ENCODE measurements at places on chromosomes 7 and 10.
A peak's percentile ranks its signal among the peaks of the same experiment; 100 is the strongest.

- no peak for DNase-seq
These were observed 10.5 kb downstream of the POLR1F start for GRCh38 chr7:19698331-19698730.

- no peak for DNase-seq
These were observed 14.8 kb upstream of the UPP1 start for GRCh38 chr7:48074204-48074654.

DNA sequence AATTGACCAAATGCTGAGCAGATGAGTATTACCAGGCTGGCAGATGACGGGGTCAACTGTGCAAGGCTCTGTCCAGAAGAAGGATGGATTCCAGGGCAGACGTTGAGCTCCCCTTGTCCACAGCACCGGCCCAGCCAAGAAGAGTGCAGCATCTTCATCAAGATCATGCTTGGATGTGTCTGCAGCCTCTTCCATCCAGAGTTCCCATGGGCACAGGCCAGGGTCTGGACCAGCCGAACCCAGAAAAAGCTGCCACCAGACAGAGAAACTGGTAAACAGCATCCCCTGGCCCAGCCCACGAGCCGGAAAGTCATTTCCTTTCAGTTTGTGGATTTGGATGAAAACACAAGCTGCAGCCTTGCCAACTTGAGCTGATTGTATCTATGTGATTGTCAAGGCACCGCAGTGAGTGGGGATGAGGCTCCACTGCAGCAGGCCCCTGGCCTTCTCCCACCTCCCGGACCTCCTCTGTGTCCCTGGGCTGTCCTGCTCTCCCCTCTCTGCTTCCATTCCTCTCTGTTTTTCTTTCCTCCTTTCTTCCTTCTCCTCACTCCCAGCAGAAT is 321.8 kb downstream of the TCERG1L start:
- DNase-seq, result peak; percentile 12

DNA sequence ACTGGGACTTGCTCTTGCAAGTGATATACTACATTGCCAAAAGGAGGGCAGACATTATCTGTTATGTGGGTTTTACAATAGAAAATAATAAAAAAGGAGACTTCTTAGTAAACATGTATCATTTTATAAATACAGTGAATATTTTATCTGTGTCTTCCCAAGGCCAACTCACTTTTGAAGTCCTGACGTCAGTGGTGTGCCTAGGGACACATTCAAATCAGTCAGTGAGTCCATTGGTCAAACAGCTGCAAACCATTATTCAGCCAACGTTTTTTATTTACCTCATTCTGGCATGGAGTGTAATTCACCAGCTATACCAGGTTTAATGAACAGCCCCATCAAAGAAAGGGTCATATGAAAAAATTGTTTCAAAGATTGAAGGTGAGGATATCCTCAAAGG is 263.7 kb downstream of the IPMK start:
- DNase-seq, result no peak

GRCh38 chr10:33965795-33966581 is 631.5 kb upstream of the NRP1 start:
- DNase-seq, result no peak

DNA sequence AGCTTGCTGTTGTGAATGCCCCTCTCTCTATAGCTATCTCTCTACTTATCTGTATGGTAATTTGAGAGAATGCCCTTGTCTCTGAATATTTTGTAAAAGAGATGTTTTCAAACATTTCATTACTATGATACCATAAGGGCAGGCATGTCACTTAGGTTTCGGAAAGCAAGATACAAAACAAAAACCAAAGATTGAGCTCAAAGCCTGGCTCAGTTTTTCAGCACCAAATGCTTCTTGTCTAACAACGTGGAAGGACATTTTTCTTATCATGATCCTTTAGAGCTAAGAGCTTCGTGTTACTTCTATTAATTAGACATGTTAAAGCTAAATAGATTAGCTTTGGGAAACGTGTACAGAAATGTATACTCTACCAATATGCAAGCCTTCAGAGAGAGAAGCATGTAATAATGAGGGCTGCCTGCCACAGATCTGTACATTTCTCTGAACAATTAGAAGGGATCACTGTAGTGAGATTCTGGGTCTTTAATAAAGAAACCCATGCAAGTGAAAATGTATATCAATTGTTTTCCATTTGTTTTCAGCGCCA is 148.9 kb downstream of the ARID5B start:
- DNase-seq, result no peak

DNA sequence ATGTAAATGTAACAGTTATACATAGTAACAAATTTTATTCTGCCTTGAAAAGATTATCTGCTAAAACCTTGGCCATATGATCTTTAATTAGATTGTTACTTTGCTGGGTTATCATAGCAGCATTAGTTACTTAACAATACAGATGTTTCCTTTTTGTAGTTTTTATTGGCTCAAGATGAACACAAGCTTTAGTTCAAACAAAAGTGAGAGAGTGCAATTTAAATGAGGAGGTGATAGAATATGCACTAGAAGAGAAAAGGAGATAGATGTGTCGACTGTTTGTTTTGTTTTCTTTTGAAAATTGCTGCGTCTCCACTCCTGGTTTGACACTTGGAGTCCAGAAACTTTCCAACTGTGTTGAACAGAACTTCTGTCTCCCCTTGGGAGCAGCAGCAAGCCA is 91.4 kb upstream of the CAV2 start:
- no peak for DNase-seq

Data from cerebellum (tissue), 4 donors.